ENCODE measurements at places on chromosomes 4 and X.

GRCh38 chr4:26583865-26584652 lies at the start of gene TBC1D19:
TSS of gene TBC1D19 (plus strand) at chr4:26584084. CDS start at chr4:26584194, 110 bp downstream.
- DNase-seq, result peak; percentile 40

- DNase-seq, result no peak
Observed at GRCh38 chr4:7593646-7594412, 159.1 kb upstream of the PSAPL1 start.

DNA sequence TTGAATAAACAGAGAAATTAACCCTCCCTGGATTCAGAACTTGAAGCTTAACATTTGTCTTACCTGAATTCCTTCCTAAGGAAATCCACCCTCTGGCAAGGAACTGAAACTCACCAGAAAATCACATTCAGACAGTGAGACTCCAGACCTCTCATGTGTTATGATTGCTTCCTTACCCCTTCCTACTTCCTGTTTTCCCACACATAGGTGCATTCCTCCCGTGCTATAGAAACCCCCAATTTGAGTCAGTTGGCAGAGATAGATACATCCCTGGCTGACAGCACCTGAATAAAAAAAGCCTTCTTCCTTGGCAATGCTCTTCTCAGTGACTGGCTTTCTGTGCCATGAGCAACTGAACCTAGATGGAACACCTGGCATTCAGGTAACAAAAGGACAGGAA lies 157.0 kb upstream of the SMIM31 start:
- no peak for DNase-seq

DNA sequence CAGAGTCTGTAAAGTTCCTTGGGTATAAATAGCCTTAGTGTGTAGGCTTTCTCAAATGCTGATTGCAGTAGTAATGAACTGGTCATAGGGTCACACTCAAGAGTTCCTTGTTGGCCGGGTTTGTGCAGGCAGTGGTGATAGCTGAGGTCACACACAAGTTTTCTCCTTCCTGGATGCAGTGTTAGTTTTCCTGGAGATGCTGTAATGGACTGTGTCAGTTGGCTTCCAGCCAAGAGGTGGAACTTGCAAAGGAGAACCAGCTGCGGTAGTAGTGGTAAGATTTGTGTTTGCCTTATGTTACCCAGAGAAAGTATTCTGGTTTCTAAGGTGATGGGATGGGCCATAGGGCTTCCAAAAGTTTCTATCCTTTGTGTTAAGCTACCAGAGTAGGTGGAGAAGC lies 409.8 kb upstream of the FRG1 start:
- DNase-seq, result no peak

DNA sequence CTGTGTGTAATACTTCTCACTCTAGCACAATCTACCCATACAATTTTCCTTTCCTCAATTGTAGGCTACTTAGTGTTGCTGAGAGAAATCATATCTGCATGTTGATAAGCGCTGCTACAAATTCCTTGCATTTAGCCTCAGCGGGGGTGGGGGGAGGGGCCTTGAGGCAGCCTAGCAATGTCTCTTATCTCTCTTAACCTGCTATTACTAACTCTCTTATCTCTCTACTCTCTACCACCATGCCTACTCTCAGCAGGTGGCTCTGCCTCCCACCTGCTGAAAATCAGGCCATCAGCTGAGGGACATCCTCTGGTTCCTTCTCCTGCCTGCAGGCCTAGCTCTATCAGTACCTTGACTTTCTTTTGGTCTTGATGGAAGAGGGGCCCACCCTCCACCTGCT lies 98.9 kb downstream of the GPR82 start:
- DNase-seq, result no peak

- no peak for DNase-seq
Observed at GRCh38 chrX:70030301-70030767, 19.4 kb downstream of the AWAT2 start.

DNA sequence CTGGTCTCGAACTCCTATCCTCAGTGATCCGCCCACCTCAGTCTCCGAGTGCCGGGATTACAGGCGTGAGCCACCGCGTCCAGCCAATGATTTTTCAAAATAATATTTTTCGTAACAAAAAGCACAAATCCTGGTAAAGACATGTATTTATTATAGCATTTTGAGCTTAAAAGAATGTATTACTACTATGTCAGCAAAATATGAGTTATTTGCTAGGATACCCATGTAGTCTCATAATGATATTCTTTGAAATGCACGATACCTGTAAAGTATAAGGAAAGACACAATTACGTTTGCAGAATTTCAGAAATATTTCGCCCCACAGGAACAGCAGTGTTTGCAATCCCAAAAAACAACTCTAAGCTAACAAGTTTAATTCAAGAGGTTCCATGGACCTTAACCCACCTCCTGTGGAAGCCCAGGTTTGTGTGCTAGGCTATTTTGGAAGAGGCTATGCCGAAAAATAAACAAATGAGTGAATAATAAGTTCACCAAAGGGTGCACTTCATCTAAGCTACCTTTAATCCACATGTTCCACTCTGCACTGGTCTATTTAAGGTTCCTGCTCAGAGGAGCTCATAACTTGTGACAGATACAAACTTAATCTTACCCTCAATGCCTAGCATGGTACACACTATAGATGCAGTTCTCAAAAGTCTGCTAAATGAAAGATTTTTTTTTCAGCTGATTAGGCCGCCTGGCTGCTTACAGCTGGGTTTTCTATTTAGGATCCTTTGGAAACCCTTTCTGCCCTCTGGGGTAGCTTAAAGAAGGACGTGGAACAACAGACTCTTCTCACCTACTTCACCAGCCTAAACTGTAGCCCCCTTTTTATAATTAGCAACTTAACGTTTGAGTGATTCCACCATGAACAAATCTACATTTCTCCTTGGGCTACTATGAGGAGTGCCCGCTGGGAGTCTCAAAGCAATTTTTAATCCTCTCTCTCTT lies 5.0 kb downstream of the FRYL start:
- no peak for DNase-seq

GRCh38 chr4:28009541-28009940 lies 1148.9 kb downstream of the STIM2 start:
- no peak for DNase-seq
